Common myeloid progenitor, CD34-positive (primary cell): ENCODE measurements at places on chromosomes 4 and X.

DNA sequence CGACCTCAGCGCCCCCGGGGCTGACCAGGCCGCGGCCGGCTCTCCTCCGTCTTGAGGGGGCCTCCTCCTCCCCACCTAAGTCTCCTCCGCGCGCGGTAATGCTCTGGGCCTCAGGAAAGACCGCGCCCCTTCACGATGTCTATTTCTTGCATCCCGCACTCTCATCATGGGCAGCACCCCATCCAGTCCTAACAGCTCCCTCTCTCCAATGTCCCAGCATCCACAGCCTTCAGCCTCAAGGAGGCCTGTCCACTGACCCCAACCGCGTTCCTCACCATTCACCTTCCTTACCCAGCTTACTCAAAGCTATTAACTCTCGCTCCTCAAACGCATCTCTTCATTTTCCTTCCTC is 77.5 kb downstream of the MAGED4 start:
- peak overlapping the region; percentile 73 for H3K4me3 ChIP-seq
- peak; percentile 27 for DNase-seq

DNA sequence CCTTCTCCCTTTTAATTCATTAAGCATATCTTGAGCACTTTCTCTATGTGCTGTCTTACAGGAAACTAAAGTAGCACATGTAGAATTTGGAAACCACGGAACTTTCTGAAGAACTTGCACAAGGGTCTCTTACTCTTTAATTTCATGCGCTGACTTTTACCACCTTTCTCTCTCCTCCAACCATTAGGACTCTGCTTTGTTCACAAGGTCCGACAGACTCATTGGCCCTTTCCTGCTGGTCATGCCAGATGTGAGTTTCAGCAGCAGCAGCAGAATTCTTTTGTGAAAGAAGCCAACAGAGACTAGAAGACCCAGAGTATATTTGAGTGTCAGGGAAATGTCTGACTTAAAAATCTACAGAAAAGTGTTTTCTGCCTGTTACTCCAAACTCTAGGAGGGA is 207.1 kb downstream of the GUCY2F start:
- no peak overlapping the region for H3K4me3 ChIP-seq
- H3K27me3 ChIP-seq: no peaks in the 10 kb centered on the region
- H3K36me3 ChIP-seq: no peaks in the 10 kb centered on the region
- H3K27ac ChIP-seq: no peak overlapping the region
- H3K4me1 ChIP-seq: no peaks in the 10 kb centered on the region

DNA sequence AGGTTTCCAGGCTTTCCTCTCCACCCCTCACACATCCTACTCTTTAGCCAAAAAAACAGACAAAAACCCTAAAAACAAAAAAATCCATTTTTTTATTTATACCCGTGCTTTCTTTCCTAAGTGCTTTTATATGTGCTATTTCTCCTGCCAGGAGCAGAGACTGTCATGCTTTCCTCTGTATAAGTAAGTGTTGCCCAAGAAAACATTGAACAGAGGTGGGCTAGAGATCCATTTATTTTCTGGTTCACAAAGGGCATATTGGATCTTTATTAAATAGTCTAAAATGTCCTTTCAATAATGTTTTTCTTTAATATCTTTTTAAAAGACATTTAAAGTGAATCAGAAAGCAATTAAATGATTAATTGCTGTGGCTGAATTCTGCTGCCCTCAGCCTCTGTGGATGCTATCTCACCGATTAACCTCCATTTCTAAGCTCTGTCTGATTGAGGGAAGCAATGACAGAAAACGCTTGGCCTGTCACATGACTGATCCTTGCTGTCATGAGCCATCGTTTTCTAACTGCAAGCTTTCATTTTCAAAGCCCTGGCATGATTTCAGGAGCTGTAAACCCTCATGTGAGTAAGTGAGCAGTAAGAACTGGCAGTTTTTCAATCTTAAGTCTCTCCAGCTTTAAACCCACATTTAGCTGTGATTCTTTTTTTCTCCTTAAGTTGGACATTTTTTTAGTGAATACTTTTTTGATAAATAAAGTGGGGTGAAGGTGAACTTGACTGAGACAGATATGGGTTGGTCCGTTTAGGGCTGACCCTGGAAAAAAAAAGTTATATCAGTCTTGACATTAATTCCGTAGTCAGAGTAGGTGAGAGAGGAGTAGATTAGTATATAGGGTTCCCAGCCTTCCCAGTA is 180.7 kb upstream of the PGRMC2 start:
- DNase-seq: peak; percentile 61
- H3K36me3 ChIP-seq: no peaks in the 10 kb centered on the region
- H3K27me3 ChIP-seq: no peaks in the 10 kb centered on the region
- peaks cover 5% of the 10 kb centered on the region for H3K4me1 ChIP-seq

- H3K4me3 ChIP-seq: no peak overlapping the region
- no peaks in the 10 kb centered on the region for H3K36me3 ChIP-seq
- no peaks in the 10 kb centered on the region for H3K27me3 ChIP-seq
- H3K4me1 ChIP-seq: no peaks in the 10 kb centered on the region
- H3K27ac ChIP-seq: no peak overlapping the region
Observed at GRCh38 chr4:159010100-159010499, 92.8 kb upstream of the RAPGEF2 start.

DNA sequence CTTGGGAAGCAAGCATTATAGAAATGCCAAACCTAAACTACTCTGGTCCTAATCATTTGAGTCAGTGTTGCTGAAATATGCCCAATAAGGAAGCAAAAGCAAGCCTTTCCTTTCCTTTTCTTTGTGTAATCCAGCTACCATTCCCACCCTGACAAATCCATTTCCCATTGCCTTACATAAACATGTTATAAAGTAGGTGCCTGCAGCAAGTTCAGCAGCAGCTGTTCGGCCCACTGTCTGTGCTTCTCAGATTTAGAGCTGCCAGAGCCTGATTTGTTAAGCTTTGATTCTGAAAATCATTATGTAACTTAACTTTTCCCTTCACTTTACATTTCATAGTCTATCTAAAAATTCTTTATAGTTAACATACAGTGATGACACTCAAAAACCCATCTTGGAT is 148.6 kb downstream of the EPHA5 start:
- H3K36me3 ChIP-seq: no peaks in the 10 kb centered on the region
- no peaks in the 10 kb centered on the region for H3K27me3 ChIP-seq
- no peaks in the 10 kb centered on the region for H3K4me1 ChIP-seq

DNA sequence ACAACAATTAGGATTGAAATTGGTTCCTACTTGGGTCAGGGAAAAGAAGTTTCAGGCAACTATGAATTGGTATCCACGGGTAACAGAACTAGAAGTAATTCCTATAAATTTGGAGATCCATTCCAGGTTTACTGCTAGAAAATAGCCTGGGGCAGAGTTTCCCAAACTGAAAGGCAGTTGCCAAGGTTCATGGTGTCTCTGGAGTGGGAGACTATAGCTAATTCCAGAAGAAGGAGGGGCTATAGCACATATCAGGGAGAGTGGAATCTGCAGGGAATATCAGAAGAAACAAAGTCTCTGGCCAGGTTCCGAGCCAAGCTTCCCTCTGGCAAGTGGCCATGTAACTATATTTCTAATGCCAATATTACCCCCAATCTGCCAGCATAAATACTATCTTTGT is 166.3 kb downstream of the GALNTL6 start:
- no peaks in the 10 kb centered on the region for H3K36me3 ChIP-seq
- H3K4me1 ChIP-seq: no peaks in the 10 kb centered on the region
- no peaks in the 10 kb centered on the region for H3K27me3 ChIP-seq
- no peak overlapping the region for H3K27ac ChIP-seq
- H3K4me3 ChIP-seq: no peak overlapping the region

GRCh38 chr4:153939570-153939969 is 150.7 kb upstream of the SFRP2 start:
- no peak for DNase-seq
- no peak overlapping the region for H3K27ac ChIP-seq
- no peaks in the 10 kb centered on the region for H3K36me3 ChIP-seq
- H3K4me1 ChIP-seq: no peaks in the 10 kb centered on the region

DNA sequence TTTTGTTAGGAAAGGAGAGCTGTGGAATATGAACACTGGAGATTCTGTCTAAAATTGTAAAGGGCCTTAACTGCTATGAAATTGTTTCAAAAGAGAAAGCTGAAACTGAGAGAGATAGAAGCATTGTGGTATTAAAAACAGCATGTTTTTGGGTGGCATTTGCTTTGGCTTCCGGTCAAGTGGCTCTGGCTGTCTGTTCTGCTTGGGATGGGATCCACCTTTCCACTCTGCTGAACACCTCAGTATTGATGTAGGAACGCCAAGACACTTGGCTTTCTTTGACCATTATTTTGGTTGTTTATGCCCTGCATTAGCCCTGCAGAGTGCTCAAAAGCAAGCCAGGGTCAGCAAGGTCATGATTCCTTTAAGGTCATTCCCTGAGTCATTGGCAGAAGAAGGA is 199.7 kb downstream of the SLC4A4 start:
- no peak for DNase-seq
- no peaks in the 10 kb centered on the region for H3K36me3 ChIP-seq
- H3K4me3 ChIP-seq: no peak overlapping the region
- no peaks in the 10 kb centered on the region for H3K4me1 ChIP-seq
- H3K27ac ChIP-seq: no peak overlapping the region

GRCh38 chr4:81723019-81723884 is 251.5 kb upstream of the RASGEF1B start:
- no peak overlapping the region for H3K4me3 ChIP-seq

DNA sequence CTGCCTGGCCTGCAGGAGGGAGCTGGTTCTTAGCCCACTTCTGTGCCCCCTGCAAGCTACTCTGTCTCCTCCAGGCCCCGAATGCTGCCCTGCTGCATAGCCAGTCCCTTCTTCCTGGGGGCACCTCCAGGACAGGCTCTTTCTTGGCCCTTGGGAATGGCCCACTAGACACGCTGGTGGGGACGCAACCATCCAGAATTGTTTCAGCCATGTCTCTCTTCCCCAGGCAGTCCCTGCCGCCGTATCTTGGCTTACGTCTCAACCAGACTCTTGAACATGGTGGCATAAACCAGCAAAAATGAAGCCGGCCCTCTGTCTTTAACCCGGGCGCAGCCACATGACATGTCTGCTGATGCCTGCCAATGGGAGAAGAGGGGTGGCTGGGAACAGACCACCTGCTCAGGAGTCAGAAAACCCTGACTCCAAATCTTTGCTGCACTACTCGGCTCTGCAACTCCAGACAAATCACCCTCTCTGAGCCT is 9.0 kb downstream of the LRPAP1 start:
- no peak overlapping the region for H3K27ac ChIP-seq
- DNase-seq: no peak
- no peak overlapping the region for H3K4me3 ChIP-seq
- H3K27me3 ChIP-seq: no peaks in the 10 kb centered on the region
- H3K4me1 ChIP-seq: peaks cover 3% of the 10 kb centered on the region
- H3K36me3 ChIP-seq: peaks cover 70% of the 10 kb centered on the region

DNA sequence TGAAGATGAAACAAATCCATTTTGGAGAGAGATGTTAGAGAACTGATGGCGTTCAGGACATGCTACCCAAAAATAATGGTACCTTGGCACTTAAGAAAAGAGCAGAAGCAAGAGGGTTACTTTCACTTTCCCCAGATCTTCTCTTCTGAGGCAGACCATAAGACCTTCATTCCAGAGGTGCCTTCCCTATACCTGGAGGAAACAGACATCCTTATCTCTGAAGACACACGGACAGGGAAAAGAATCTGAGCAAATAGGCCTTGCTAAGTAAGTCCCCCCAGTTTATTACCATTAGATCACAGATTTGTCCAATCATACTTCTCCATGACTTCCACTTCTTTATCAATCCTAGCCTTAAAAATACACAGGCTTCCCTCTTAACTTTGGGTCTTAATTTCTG is 2.0 kb upstream of the FGF2 start:
- H3K27ac ChIP-seq: no peak overlapping the region
- DNase-seq: peak; percentile 40
- H3K4me1 ChIP-seq: peaks cover 11% of the 10 kb centered on the region
- peaks cover 29% of the 10 kb centered on the region for H3K27me3 ChIP-seq
- no peaks in the 10 kb centered on the region for H3K36me3 ChIP-seq

DNA sequence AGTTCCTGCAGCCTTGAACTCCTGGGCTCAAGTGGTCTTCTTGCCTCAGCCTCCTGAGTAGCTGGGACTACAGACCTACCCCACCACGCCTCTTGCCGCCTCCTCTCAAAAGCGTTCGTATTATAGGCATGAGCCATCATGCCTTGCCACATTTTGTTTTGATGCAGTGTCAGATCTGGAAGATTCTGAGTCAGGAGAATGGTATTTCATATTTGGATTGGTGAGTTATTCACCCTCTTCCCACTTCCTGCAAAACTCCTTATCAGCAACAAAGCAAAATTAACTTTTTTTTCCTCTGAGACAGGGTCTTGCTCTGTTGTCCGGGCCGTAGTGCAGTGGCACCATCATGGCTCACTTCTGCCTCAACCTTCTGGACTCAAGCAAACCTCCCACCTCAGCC is 29.6 kb downstream of the REST start:
- H3K27ac ChIP-seq: no peak overlapping the region
- H3K4me1 ChIP-seq: no peaks in the 10 kb centered on the region
- no peak for DNase-seq
- H3K4me3 ChIP-seq: no peak overlapping the region

- H3K27ac ChIP-seq: no peak overlapping the region
- no peaks in the 10 kb centered on the region for H3K4me1 ChIP-seq
- H3K36me3 ChIP-seq: no peaks in the 10 kb centered on the region
- no peak overlapping the region for H3K4me3 ChIP-seq
- H3K27me3 ChIP-seq: no peaks in the 10 kb centered on the region
- no peak for DNase-seq
Observed at GRCh38 chrX:17923546-17923945, 62.4 kb upstream of the RAI2 start.

- H3K4me3 ChIP-seq: no peak overlapping the region
- H3K36me3 ChIP-seq: no peaks in the 10 kb centered on the region
- H3K27me3 ChIP-seq: no peaks in the 10 kb centered on the region
Observed at GRCh38 chr4:79856196-79856595, 216.8 kb downstream of the ANTXR2 start.

DNA sequence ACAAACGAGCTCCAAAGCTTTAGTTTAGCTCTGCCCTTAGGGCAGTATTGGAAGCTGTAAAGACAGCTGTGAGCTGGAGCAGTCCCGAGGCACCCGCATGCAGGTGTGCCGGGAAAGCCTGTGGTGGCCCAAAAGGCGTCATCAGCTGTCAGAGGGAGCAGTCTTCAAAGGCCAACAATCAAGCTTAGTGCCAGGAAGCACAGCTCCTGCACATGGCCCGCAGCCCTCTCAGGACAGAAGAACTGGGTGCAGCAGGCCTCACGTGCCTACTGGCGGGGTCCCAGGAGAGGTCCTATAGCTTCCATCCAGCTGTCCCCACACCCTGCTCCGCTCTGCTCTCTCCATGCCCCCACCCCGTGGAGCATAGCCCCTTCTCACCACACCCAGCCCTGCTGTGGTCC is 92.2 kb upstream of the TRIM2 start:
- H3K4me3 ChIP-seq: no peak overlapping the region
- H3K4me1 ChIP-seq: peaks cover 29% of the 10 kb centered on the region
- no peaks in the 10 kb centered on the region for H3K36me3 ChIP-seq
- H3K27me3 ChIP-seq: no peaks in the 10 kb centered on the region
- no peak overlapping the region for H3K27ac ChIP-seq

DNA sequence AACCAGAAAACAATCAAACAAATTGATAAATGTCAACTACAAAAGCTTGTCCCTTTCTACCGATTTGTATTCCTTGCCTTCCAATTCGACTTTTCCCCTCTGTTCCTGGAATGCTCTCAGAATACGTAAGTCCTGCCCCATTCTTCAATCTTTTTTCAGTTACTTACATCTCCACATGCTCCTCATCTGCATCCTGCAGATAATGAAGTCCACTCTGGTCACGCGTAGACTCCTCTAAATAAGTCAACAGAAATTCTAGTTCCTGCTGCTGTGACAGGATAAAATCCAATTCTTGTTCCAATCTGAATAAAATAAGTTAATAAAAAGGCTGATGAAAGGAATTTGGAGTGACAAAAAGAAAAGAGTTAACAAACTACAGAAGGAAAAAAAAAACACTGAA is 34.4 kb upstream of the RBM41 start:
- peaks cover 4% of the 10 kb centered on the region for H3K4me1 ChIP-seq
- DNase-seq: peak; percentile 57
- no peaks in the 10 kb centered on the region for H3K36me3 ChIP-seq
- H3K27me3 ChIP-seq: no peaks in the 10 kb centered on the region
